Activated CD4-positive, alpha-beta T cell treated with anti-CD3 and anti-CD28 coated beads, Interleukin-2, amount 50 U/mL, for 4 hours (primary cell): ENCODE measurements at places on chromosomes 4 and X.

DNA sequence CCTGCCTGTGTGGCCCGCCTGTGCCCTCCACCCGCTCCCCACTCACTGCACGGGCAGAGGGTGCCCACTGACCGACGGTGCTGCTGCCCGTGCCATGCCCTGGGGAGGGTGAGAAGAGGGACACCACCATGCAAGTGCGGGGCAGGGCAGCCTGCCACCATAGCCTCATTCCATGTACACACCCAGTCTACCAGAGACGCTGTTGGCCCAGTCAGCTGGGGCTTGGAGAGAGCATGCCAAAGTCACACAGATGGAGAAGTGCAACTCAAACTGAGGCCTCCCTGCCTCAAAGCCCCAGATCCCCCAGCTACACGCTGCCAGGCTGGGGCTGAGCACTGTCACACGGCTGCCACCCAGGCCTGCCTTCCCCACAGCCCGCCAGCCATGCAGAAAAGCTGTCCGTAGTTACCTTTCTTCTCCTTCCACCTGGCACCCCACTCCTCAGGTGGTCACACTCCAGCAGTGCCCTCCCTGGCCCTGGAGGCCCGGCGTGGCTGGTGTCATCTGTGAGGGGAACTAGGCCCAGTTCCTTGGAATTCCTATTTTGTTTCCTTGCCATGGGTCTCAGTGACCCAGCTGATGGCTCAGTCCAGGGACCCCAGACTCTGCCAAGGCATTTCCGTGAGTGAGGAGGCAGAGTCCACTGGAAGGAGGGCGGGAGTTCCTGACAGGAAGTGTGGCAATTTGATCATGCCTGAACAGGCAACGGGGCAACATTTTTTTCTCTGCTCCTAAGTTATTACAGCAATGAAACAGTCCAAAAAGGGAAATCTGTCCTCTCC lies at the start of gene SLC2A9:
Gene SLC2A9, minus strand, starts transcription at position 627 of the 782 bp plus-strand sequence. Its CDS starts 68 bp downstream, at position 559.
- DNase-seq: no peak

DNA sequence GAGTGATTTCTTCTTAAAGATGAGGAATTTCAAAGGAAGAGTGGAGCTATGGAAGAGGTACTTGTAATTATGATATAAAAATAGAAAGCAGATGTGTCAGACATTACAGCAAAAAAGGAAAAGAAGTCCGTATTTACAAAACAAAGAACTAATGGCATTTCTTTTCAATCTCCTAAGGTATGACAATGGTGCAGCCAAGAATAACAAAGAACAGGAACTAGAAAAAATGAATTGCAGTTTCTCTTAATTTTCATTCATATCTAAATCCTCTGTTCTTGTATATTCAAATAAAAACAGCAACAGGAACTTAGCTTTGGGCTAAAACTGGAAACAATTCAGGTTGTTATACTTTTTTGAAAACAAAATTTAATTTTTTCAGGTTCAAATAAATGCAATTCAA lies 105.1 kb downstream of the SPRY1 start:
- DNase-seq: no peak

- no peak for DNase-seq
These were observed 1.7 kb downstream of the SEC31A start for GRCh38 chr4:82889287-82889686.

GRCh38 chrX:103517246-103517645 lies 2.0 kb downstream of the RAB40A start:
- DNase-seq: no peak

DNA sequence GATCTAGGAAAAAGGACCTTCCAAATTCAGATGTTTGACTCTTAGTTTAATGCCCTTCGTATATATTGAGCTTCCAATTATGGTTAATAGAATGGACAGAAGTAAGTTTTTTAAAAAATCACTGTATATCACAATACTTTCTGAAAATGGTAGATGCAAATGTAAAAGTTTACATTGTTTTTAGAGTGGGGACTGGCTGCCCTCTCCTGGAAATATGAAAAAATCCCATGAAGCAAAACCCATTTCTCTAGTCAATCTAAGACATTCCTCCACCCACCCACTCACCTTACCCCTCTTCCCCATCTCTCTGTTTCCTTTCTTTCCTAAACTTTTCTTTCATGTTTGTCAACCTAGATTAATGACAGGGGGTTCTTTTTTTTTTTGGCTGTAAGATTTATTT lies 134.5 kb downstream of the ARHGAP6 start:
- DNase-seq: no peak

GRCh38 chr4:183503497-183504063 lies 1.3 kb upstream of the ING2 start:
- DNase-seq: no peak

DNA sequence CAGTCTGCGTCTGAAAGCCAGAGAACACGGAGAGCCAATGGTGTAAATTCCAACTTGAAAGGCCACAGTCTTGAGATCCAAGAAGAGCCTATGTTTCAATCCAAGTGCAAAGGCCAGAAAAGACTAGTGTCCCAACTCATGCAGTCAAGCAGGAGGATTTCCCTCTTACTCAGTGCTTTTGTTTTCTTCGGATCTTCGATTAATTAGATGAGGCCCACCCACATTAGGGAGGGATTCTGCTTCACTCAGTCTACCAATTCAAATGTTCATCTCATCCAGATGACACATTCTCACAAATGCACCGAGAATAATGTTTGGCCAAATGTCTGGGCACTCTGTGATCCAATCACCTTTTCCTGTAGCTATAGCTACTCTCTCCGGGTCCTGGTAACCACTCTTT lies 91.5 kb upstream of the S100G start:
- no peak for DNase-seq

- no peak for DNase-seq
These were observed 5.1 kb downstream of the GRIPAP1 start for GRCh38 chrX:48996969-48997368.

GRCh38 chrX:132101799-132102198 lies 26.0 kb downstream of the FRMD7 start:
- DNase-seq: no peak
